ENCODE measurements at places on chromosomes 12 and 14.

GRCh38 chr12:52244615-52244994 is 11.6 kb downstream of the KRT7 start:
- no peak for DNase-seq

DNA sequence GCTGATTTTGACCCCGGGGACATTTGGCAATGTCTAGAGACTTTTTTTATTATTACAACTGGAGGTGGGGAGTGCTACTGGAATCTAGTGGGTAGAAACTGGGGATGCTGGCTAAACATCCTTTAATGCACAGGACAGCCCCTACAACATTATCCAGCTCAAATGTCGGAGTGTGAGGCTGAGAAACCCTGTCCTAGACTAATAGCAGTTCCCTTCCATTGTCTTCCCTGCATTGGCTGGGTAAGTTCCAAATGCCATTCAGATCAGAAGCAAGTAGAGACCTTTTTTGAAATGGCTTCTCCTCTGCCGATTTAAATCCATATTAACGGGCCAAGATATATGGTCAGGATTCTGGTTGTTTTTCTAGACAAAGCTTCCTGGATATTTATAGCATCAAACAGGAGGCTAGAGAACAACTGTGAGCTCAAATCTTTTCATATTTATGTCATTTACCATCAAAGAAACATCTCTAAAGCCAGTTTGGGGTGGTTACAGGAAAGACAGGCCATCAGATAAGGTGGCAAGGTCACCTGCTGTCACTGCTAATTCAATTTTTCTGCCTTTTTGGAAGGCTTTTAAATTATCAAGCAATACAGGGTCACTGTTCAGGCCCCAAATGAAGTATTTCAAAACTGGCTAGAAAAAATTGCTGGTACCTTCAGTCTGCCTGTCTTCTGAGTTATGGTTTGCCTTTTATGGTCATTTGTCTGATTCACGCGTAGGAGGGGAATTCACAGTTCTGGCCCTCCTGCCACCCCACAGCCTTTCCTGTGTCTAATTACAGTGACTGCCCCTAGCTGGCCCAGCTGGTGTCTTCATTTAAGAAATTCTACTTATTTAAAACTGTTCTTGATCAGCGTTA is 20.1 kb upstream of the AKAP5 start:
- DNase-seq = no peak

- DNase-seq = no peak
These were observed 5.4 kb downstream of the NOS1 start for GRCh38 chr12:117356048-117356447.

DNA sequence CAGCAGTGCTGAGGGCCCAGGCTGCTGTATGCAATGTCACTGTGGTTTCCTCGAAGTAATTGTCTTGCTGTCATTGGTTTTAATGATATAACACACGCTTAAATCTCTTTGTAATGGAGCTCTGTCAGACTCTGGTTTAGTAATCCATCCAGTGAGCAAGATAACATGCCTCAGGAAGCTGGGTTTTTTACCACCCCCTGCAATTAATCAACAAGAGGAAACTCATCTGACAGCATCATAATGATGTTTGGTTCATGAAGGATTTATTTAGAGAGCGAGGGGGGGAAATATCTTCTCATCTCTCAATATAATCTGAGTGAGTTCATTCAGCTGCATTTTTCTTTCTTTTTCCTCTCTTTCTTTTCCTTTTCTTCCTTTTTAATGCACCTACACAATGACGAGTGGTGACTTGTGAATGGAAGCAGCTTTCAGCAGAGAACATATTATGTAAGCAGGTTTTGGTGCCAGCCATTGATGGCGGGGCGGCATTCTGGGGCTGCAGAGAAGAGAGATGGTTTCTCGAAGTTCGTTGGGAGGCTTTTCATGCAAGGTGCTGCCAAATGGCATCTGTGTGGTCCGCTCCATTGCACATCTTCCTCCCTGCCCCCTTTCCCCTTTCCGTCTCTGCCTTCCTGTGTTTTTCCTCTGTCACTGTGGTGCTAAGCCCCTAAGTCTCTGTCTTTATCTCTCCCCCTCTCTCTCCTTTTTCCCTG is 6.7 kb downstream of the RPH3A start:
- DNase-seq = no peak

GRCh38 chr14:104382361-104383087 is 197.0 kb upstream of the C14orf180 start:
- DNase-seq = peak; percentile 14

- no peak for DNase-seq
These were observed 30.0 kb downstream of the DTX1 start for GRCh38 chr12:113086249-113087164.

GRCh38 chr14:32707742-32708500 is 230.8 kb upstream of the NPAS3 start:
- no peak for DNase-seq

DNA sequence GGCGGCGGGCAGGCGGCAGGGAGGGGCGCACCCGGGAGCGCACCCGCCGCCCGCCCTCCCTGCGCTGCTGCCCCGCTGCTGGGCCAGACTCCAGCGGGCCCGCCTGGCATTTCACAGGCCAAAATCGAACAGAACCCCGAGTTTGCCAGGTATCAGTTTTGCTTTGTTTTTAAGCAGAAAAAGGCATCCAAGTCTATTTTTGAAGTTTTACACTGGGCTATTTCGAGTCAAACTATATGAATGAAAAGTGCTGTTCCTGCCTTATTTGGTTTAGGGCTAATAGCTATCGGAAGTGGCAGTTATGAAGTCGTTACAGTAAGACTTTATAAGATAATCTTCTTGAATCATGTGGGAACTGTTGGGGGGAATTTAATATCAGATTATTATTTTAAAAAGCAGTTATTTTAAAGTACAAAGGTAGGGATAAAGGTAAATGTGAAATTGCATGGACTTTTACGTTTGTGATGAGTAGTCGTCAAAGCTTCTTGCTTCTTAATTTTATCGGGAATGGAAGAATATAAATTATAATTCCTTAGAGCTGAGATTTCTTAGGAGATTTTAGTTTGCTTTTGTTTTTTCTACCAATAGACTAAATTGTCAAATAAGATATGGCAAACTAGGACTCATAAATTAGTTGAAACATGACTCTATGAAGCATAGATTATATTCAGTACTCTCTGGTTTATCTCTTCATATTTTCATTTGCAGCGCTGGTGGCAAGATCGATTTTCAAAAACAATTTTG is 1.1 kb downstream of the MSRB3 start:
- no peak for DNase-seq

- no peak for DNase-seq
These were observed 9.5 kb downstream of the MED13L start for GRCh38 chr12:116267948-116268347.

GRCh38 chr12:12273291-12273957 is 6.6 kb upstream of the LRP6 start:
- DNase-seq = no peak

DNA sequence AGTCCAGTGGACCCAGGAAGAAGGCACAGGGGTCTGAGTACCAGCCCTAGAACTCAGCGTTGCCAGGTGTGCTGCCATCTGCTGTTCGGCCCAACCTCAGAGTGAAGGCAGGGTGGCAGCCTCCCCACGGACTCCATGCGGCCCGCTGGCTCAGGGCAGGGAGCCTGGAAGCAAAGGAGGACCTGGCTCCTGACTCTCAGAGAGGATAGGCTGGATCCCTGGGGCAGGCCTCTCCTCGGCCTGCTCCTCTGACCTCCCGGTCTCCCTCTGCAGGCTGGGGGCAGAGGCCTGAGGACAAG is 10.1 kb downstream of the MCRS1 start:
- no peak for DNase-seq

GRCh38 chr12:91706466-91706865 is 439.2 kb downstream of the BTG1 start:
- no peak for DNase-seq

DNA sequence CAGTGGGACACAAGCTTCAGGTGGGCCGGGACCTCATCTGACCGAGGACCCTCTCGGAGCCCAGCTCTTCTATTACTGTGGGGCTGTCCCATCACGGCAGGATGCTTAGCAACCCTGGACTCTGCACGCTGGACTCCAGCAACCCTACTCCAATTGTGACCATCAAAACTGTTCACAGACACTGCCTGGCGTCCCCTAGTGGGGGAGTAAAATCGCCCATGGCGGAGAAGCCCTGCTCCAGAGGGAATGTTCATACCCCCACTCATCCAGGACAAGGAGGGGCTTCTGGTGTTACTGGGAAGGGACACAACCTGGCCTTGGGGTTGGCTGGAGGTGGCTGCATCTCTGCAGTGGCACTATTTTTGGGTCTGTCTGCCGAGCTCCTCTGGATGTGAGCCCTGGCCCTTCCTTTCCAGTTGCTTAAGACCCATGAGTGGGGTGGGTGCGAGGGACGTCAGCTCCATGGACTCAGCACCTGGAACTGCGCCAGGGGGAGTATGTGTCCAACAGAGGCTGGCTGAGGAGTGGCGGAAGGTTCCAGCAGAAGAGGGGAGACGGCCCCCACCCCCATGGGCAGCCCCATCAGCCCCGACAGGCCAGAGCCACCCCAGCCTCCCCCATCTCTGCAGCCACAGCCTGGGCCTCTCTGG is 103.8 kb downstream of the RFLNA start:
- no peak for DNase-seq

DNA sequence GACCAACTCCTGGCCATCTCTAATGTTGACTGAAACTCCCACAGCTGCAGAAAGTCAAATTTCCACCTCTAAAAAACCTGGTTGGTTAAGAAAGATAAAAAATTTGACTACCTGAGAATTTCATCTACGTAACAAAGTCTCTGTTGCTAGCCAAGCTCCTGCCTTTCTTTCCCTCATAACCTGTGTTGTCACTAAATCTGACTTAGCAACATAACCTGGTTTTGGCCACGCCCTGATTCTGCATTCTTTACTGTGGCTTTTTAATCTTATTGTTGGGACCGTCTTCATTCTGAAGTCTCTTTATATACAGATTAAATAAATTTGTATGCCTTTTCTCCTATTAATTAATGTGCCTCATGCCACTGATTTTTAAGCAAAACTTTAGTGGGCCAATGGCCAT is 16.1 kb upstream of the CD69 start:
- no peak for DNase-seq

DNA sequence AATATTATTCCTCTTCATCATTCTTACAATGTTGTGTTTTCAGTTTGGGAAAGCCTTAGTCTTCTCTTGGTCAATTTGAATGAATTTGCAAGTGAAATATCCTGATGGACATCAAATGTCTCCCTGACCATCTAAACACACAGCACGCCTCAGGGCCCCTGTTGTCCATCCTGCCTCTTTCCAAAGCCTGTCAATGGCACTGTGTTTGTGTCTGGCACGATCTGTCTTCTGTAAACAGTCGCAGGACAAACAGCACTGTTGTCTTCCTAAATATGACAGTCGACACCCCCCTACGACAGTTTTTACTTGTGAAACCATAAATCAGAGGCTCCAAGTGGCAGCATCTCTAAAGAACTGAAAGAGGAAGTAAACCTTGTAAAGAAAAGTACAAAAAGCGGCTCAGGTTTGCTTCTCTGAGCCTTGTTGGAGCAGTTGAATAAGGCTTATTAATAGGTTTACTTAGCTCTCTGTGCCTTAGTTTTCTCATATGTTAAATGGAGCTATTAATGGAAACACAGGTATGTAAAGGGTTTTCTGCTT is 285.8 kb downstream of the NRXN3 start:
- DNase-seq = no peak

GRCh38 chr12:94982456-94982855 is 21.0 kb downstream of the NDUFA12 start:
- DNase-seq = no peak
